ENCODE measurements at places on chromosomes 11 and 22.

DNA sequence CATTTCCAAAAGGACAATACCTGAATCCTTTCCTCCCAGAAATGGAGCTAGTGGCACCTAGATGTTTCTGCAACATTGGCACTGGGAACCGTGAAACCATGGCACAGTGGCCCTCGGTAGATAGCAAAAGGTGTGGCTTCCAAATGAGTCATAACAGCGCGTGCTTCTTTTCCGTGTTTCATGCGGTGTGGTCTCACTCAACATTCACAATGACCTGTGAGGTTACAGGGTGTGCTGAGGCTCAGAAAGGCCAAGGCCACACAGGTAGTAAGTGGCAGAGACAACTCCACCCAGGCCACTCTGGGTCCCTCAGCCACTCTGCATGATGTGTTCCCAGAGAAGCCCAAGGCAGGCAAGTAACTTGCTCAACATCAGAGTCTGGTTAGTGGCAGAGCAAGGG, 67.4 kb downstream of the TP53I11 start:
- no peak for DNase-seq

DNA sequence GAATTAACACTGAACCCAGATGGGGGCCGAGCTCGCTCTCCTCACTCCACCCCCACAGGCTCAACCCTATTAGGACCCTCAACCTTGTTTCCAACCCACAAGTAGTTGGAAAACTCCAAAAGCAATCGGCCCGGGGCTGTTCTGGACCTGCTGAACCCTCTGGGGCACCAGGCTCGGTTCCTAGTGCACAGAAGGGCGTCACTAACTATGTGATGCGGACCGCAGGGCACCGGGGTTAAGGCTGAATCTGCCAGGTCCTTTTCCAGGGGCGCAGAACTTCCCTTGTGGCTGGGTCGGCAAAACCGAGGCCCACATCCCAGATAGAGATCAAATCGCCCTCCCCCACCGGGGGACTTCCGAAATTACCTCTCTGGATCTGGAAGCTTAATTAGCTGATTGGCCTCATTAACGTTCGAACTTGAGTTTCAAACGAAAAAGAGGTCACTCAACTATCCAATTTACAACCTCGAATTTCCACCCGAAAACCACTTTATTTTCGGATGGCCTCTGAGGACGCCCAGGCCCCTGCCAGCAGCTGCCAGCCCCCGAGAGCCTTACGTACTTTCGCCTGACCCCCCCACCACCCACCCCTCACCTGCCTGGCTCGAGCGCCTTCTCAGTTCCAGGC, 1.7 kb downstream of the SHANK2 start:
- DNase-seq: no peak

DNA sequence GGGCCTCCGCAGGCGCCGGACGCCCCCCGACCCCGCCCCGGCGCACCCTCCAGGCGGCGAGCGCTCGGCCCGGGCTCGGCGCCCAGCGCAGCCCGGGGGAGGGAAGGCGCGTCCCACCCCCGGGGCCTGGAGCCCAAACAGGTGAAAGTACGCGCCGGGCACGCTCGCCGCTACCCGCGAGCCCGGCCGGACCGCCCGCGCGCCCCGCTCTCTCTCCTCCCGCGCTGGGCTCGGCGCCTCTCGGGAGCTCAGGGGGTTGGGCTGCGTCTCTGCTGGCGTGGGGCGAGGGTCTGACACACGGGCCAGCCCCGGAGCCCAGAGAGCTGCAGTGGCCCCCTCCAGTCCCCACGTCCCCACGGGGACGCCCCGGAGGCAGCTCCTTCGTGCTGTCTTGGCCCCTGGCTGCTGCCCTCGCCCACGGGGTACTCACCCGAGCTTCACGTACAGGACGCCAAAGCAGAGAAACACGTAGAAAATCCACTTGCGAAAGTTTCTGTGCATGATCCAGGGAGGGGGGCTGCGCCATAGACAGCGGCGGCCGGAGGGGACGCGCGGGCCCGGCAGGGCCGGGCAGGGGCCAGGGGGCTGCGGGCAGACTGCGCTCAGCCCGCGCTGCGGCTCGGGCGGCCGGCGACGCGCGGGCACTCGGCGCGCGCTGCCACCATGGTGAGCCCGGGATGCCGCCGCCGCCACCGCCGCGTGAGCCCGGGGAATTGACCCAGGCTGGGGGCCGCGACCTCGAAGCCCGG, 534 bp downstream of the WNT7B start:
- no peak for DNase-seq

- DNase-seq: no peak
These were observed 1.4 kb downstream of the XBP1 start for GRCh38 chr22:28798810-28799605.

DNA sequence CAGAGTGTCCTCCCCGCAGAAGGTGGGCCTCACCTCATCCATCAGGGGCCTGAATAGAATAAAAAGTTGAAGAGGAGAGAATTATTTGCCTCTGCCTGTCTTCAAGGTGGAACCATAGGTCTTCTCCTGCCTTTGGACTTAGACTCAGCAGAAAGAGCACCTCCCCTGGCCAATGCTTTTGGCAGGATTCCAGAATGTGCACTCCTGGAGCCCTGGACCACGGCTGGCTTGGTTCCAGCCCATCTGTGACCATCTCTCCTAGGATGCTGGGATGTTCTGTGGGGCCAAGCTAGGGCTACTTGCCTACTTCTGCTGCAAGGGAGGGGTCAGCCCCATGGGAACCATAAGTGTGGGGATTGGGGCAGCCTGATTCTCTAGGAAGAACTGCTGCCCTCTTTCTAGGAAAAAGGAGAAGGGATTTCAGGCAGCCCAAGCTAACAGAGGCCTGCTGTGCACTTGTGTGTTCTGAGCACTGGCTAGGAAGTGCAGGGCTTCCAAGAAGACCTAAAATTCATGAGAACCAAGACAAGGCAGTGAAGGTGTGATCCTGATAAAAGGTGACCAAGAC, 32.2 kb upstream of the SHANK2 start:
- no peak for DNase-seq

DNA sequence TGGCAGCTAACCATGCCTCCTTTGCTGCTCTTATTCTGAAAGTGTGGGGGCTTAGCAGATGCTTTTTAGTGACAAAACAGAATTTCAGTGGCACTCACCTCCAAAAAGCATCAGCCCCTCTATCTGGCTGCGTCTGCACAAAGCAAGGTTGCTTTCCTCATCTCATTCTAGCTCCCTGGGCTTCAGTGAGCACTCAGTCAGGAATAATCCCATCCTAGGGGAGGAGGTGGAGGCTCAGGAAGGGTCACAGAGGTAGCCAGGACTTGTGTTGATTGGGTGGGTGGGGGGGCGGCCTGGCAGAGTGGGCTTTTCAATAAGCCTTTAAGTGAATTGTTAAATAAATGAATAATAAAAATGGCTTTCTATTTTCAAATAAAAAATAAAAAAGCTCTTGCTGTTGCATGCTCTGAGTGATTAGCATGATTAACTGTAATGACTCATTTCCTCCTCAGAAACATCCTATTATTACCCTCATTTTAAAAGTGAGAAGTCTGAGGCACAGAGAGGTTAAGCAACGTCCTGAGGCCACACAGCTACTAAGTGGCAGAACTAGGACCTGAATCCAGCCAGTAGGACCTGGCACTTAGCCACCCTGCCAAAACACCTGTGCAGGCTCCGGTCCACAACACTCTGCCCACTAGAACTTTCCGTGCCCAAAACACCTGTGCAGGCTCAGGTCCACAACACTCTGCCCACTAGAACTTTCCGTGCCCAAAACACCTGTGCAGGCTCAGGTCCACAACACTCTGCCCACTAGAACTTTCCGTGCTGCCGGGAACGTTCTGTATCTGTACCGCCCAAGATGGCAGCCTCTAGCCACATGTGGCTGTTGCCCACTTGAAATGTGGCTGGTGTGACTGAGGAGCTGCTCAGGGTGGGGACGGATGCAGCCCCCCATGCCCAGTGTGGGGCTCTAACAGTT, 5.5 kb downstream of the B3GAT1 start:
- DNase-seq: no peak

DNA sequence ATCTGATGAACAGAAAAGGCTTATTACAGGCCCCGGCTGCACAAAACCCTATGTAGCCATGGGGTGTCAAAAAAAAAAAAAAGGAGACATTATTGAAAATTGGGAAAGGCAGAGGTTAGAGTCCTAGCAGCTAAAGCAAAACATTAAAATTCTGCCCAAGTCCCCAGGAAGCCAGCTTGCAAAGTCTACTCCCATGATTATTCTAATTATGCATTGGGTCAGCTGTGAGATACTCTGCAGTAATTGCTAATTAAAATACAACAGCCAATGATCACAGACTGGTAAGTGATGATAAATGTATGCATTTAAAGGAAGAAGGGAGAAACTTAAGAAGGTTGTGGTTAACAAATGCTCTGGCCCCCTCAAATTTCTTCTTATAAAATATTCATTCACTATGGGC, 286.9 kb upstream of the PITPNB start:
- no peak for DNase-seq

DNA sequence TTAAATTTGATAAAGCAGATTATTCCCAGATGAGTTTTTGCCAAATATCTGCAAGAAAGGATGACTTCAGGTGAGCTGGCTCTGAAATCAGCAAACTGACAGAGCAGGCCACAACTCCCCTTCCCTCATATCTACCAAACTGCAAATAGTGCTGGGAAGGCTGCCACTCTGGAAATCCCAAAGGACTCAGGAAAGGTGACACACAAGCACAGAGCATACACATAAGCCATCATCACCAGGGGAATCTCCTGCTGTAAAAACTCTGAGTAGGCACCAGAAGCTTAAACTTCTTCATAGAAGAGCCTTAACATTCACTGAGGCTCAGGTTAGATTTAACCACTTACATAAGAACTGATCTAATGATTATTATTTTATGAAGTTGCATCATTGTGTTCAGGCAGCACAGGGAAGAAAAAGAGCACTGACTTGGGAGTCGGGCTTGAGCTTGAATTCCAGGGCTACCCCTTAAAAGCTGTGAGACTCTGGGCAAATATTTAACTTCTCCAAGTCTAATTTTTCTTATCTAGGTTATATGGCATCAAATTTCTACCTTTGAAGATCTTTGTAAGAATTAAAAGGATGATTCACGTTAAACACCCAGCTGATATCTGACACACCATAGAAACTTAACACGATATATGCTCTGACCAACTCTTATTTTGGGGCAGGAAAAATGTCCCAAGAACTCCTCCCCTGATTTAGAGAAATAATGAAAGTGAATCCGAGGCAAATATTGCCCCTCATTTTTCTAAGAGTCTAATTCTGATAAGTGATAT, 15.0 kb downstream of the SYTL2 start:
- DNase-seq: no peak

- no peak for DNase-seq
These were observed 13.6 kb downstream of the MUC2 start for GRCh38 chr11:1087961-1088926.

- no peak for DNase-seq
These were observed 32.2 kb downstream of the CWC15 start for GRCh38 chr11:94941131-94941530.

- DNase-seq: no peak
These were observed 1448.6 kb upstream of the RAG2 start for GRCh38 chr11:38046571-38047135.

GRCh38 chr11:59429924-59430516, 3.8 kb upstream of the OR5A2 start:
- DNase-seq: no peak

- DNase-seq: no peak
These were observed 28.1 kb upstream of the CREB3L1 start for GRCh38 chr11:46249103-46249937.

DNA sequence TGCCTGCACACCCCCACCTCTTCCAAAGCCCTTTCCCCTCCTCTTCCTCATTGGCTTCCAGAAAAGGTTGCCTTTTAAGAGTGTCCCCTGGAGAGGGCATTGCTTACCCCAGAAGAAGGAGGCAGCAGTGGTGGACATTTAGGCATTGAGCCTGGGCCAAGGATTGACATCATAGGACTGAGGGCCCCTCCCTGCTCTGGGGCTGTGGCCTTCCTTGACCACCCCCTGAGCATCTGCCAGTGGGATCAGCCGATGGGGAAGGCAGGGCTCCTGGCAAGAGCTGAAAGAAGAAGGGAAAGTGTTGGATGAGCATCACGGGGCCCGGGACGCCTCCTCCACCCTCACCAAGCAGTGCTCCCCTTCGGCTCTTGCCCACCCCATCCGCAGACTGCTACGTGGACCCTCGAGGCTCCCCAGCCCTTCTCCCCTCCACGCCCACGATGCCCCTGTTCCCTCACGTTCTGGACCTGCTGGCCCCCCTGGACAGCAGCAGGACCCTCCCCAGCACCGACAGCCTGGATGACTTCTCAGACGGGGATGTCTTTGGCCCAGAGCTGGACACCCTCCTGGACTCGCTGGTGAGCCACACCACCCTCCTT, 37.4 kb downstream of the ZC3H7B start:
- no peak for DNase-seq

DNA sequence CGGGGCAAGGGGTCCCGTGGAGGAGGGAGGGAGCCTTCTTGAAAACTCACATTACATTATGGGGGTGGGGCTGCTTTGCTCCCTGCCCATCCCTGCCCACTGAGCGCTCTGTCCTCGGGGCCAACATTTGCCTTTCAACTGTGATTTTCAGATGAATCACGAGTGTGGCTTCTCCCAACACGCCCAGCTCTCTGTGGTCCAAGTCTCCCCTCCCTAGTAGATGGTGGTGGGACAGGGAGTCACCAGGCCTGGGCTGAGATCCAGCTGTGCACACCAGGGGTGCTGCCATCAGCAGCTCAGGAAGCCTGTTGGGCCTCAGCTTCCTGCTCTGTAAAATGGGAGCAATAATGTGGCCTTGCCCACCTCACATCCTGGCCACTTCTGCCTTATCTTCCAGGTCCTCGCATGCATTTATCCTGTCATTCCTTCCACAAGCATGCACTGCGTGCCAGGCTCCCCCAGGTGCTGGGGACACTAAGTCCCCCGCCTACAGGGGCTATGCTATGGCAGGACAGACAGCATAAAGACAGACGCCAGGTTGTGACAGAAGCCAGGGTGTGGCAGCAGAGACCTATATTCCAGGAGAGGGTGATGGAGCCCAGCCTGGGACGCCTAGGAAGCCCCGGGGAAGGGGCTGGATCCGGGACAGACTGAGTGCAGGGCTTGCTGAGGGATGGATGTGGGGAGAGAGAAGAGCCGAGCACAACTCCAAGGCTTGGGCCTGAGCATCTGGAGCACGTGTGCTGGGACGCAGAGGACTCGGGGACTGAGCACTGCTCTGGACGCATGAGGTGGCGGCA, 30.5 kb downstream of the NFAM1 start:
- DNase-seq: no peak

DNA sequence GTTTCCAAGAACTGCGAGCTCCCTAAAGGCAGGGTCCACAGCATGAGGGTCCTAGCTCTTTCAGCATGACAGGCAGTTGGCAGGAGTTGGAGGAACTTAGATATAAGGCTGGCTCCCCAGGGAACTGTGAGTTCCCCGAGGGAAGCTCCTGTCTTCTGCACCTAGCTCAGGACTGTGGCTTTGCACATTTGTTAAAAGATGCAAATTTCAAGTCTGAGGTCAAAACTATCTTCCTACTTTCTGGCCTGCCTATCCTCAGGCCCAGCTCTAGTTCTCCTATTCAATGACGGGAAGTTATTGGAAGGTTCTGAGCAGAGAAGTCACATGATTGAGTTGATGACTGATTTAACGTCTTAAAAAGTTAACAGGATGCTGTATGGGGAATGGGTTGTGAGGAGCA, 11.7 kb upstream of the UCP3 start:
- DNase-seq: no peak

GRCh38 chr22:33372875-33373274, 314.7 kb upstream of the SYN3 start:
- DNase-seq: no peak
